ENCODE measurements at places on chromosomes 1 and 21.

- DNase-seq, result no peak
Observed at GRCh38 chr1:82343381-82343780, 542.6 kb downstream of the ADGRL2 start.

DNA sequence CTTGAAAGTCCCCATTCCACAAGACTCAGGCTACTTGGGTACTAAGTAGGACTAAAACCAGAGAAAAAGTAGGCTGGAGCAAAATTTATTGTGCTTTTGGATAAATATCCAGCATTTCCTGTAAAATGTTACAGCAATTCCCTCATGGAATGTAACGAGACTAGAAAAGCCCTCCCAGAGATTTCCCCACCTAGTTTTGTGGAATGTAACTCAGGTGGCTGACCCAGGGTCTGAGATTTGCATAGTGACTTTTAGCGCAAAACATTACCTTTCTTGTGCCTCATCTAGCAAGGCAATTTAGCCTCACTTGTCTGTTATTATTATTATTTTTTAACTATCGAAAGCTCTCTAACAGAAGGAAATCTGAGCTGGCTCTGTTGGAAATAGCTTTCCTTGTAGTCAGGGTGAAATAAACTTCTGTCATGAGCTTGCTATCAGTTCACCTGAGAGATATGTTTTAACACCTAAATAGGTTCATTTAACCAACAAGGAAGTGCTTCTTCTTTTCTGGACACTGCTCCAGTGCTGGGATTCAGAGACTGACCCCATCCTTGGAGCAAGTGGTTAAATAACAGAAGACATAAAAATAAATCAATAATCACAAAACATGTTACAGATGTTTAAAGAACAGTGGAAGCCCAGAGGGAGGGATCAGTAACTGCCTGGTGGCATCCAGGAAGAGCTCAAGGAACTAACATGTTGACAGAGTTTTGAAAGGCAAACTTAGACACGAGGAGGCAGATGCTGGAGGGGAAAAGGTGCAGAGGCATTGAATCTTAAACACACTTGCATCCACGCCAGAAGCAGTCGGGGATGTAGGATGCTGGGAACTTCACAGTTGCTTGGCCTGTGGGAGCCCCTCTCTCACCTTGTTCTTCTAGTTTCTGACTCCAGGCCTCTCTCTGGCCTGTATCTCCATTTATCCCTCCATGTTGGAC is 68.3 kb upstream of the RHOU start:
- DNase-seq, result no peak

DNA sequence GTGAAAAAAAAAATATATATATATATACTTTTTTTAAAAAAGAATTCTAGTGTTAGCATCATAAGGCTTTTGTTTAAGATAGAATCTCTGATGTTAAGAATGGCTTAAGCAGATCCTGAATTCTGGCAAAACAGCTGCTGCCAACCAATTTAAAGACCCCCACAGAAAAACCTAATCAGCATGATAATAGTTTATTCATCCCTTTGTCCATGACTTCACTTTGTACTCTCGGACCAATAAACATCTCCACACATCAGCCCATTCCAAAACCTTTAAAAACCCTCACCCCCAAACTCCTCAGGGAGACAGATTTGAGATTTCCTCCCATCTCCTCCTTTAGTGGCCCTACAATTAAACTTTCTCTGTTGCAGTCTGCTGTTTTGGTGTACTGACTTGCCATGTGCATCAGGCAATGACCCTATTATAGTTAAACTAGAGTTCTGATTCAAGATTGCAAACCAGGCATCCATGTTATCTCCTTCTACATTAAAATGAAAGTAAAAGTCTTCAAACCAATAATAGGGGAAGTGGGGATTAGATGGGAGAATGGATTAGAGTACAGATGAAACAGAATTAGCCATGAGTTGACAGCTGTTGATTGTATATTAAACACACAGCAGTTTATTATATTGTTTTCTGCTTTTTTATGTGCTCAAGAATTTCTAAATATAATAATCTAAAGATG is 9.8 kb upstream of the PHTF1 start:
- no peak for DNase-seq

- DNase-seq, result no peak
Observed at GRCh38 chr21:46552274-46552673, 52.6 kb downstream of the S100B start.

GRCh38 chr1:232456714-232457113 is 173.2 kb downstream of the SIPA1L2 start:
- DNase-seq, result no peak

GRCh38 chr1:226736001-226736907 is 2.8 kb downstream of the ITPKB start:
- no peak for DNase-seq

- DNase-seq, result no peak
Observed at GRCh38 chr1:151920149-151920548, 10.8 kb upstream of the THEM4 start.

- peak; percentile 84 for DNase-seq
Observed at GRCh38 chr1:9867408-9868243, 42.4 kb downstream of the CTNNBIP1 start.

DNA sequence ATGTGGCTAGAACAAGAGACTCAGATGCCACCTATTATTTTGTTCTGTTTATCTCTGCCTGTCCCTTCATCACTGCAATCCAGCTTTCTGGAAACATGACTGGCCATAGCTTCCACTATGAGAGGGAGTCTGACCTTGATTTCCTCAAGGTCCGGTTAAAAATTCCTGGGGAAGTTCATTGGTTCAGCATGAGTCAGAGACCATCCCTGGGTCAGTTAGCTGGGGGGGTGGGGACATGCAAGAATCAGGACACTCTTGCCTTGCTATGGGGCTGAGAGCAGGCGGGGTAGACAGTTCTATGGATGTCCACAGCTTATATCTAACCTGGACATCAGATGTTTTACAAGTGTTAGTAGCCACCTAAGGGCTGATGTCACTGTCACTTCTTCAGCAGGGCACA is 81.1 kb downstream of the TENT5C start:
- no peak for DNase-seq
